Thyroid gland (tissue), 4 donors: ENCODE measurements at places on chromosomes 7 and 10.

- no peak for DNase-seq
These were observed 75.9 kb downstream of the HIBADH start for GRCh38 chr7:27586825-27587224.

- no peak for DNase-seq
These were observed 306.4 kb upstream of the FZD1 start for GRCh38 chr7:90957883-90958282.

DNA sequence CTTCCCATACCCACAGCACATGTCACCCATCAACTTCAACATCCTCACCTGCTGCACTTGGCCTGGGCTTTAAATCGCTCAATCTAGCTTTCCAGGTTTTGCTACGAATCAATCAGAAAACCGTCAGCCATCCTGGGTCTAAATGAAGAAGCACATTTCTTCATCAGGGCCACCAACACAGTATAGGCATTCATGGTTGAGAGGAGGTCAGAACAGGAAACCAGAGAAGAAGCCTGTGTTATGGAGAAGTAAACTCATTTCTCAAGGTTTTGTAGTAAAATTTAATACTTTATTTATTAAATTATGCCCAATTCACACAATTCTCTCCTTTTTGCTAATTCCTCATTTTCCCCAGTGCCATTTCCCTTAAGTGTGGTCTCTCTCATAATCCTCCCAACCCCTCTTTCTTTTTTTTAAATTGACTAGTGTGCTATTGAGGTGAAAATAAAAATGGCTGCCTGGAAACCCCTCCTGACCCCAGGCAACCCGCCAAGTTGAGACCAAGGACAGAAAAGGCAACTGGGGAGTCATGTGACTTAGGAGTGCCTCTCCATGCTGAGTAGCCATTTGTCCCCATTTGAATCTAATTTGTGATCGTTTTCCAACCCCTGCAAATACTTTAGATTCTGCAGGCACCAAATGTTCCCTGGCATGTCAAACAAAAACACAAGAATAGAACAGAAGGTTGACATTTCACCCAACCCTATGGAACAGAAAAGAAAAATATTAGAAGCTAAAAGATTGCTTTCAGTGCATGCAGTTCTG is 181.1 kb upstream of the NAMPT start:
- peak; percentile 20 for DNase-seq

DNA sequence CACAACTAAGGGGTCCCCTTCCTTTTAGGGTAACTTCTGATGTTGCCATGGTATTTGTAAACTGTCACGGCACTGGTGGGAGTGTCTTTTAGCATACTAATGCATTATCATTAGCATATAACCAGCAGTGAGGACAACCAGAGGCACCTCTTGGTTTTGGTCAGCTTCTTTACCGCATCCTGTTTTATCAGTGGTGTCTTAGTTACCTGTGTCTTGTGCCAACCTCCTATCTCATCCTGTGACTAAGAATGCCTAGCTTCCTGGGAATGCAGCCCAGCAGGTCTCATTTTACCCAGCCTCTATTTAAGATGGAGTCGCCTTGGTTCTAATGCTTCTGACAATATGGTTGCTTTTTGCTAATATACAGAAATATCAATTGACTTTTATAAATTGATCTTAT is 54.9 kb downstream of the AHCYL2 start:
- DNase-seq: no peak

GRCh38 chr10:3772361-3773171 is 12.4 kb downstream of the KLF6 start:
- DNase-seq: no peak
